ENCODE measurements at places on chromosomes 3 and 15.
A peak's percentile ranks its signal among the peaks of the same experiment; 100 is the strongest.

- no peak overlapping the region for H3K4me3 ChIP-seq
- H3K27ac ChIP-seq, result no peak overlapping the region
- no peaks in the 10 kb centered on the region for H3K4me1 ChIP-seq
- no peaks in the 10 kb centered on the region for H3K36me3 ChIP-seq
- no peaks in the 10 kb centered on the region for H3K27me3 ChIP-seq
These were observed 43.0 kb downstream of the CDAN1 start for GRCh38 chr15:42693942-42694341.

- no peak for DNase-seq
- H3K4me1 ChIP-seq, result no peaks in the 10 kb centered on the region
- H3K27me3 ChIP-seq, result peaks cover 4% of the 10 kb centered on the region
- H3K27ac ChIP-seq, result no peak overlapping the region
- H3K4me3 ChIP-seq, result no peak overlapping the region
- H3K36me3 ChIP-seq, result no peaks in the 10 kb centered on the region
These were observed 2.9 kb downstream of the TIMP4 start for GRCh38 chr3:12155828-12156227.

DNA sequence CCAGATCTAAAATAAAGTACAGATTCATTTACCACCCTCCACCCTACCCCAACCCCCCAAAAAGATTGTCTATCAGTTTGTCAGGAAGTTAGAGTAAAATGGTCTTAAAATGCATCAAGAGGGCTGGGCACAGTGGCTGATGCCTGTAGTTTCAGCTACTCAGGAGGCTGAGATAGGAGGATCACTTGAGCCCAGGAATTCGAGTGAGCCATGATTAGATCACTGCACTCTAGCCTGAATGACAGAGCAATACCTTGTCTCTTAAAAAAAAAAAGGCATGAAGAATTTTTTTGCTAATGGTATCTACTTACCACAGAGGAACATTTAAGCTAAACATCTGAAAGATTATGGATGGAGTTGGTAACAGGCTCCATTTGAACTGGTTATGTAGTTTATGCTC lies 71.0 kb downstream of the RBM6 start:
- H3K4me3 ChIP-seq, result no peak overlapping the region
- no peak for DNase-seq
- H3K27me3 ChIP-seq, result no peaks in the 10 kb centered on the region
- no peak overlapping the region for H3K27ac ChIP-seq
- H3K4me1 ChIP-seq, result no peaks in the 10 kb centered on the region
- peaks cover 26% of the 10 kb centered on the region for H3K36me3 ChIP-seq

DNA sequence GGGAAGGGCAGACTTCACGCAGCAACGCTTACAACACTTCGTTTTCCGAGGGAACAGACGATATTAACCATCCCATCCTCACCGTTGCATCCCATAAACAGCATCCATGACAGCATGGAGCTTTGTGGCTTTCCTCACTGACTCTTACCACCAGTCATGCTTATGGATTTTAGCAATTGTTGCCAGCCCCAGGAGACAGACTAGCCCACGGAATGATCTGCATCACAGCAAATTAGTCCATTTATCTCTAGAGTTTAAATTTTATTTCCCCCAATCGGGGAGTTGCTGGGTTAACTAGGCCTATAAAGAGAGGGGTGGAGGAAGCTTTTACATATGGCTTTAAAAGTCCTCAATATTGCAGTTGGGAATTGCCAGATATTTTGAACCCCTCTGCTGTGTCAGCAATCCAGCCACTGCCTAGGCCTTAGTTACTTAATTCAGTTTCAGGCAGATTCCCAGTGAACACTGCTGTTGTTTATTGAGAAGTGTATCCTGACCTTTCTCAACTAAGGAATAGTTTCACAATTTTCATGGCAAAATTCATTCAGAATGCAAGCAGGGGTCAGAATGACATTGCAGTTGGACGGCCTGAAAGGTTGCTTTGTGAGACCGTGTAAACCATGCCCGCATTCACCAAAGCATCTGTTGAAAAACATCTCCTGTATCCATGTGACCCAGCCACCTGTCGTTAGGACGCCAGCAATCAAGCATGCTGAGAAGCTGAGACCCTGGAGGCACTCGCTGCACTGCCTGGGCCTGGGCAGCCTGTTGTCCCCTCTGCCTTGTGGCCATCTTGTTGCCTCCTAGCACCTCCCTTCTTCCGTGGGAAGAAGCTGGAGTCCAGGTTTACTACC lies 397.4 kb upstream of the TPM1 start:
- no peak overlapping the region for H3K4me3 ChIP-seq
- no peak for DNase-seq
- H3K27me3 ChIP-seq, result no peaks in the 10 kb centered on the region
- H3K27ac ChIP-seq, result no peak overlapping the region
- no peaks in the 10 kb centered on the region for H3K4me1 ChIP-seq

DNA sequence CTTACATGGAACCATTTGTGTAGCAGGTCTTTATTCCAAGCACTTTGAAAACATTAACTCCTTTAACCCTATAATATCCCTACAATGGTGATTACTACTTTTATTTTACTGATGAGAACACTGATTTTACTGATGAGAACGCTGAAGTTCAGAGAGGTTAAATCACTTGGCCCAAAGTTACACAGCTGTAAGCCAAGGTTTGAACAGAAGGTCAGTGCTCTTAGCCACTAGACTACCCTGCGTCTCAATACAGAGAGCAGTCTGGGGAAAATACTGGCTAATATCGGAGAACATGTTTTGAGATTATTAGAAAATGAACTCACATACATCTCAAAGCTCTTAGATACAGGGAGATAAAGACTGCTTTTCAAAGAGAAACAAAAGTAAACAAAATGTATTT lies 827.2 kb downstream of the FHIT start:
- H3K27me3 ChIP-seq, result no peaks in the 10 kb centered on the region
- H3K4me3 ChIP-seq, result no peak overlapping the region
- H3K4me1 ChIP-seq, result no peaks in the 10 kb centered on the region
- H3K36me3 ChIP-seq, result no peaks in the 10 kb centered on the region
- no peak overlapping the region for H3K27ac ChIP-seq

- no peaks in the 10 kb centered on the region for H3K36me3 ChIP-seq
- H3K4me3 ChIP-seq, result no peak overlapping the region
- no peak overlapping the region for H3K27ac ChIP-seq
- H3K4me1 ChIP-seq, result no peaks in the 10 kb centered on the region
- peak; percentile 30 for DNase-seq
These were observed 29.5 kb upstream of the ZNF710 start for GRCh38 chr15:89971592-89971997.

- H3K4me1 ChIP-seq, result no peaks in the 10 kb centered on the region
- no peak overlapping the region for H3K27ac ChIP-seq
- no peak for DNase-seq
- H3K36me3 ChIP-seq, result no peaks in the 10 kb centered on the region
These were observed 84.1 kb downstream of the MEIS2 start for GRCh38 chr15:37016231-37016630.

GRCh38 chr3:165256554-165257065 lies 60.4 kb upstream of the SLITRK3 start:
- no peaks in the 10 kb centered on the region for H3K4me1 ChIP-seq
- DNase-seq, result no peak
- H3K27me3 ChIP-seq, result no peaks in the 10 kb centered on the region
- H3K36me3 ChIP-seq, result no peaks in the 10 kb centered on the region

DNA sequence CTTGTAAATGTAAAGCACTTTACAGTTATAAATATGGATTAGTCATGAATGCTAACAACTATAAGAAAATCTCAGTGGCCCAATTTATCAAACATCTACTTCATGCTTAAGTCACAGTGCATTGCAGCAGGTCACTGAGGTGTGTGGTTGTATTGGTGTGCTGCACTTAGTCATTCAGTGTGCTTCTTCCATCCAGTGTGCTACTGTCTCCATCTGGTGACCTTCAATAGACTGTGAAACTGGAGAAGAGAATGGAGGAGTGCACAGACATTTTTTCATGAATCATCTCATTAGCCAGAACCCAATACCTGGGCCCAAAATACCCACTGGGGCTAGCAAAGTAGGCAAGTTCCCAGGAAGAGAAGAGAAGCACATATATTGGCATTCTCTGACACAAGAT lies 199.6 kb downstream of the SHOX2 start:
- H3K27me3 ChIP-seq, result no peaks in the 10 kb centered on the region
- no peak overlapping the region for H3K27ac ChIP-seq
- H3K4me1 ChIP-seq, result no peaks in the 10 kb centered on the region
- no peak overlapping the region for H3K4me3 ChIP-seq
- no peaks in the 10 kb centered on the region for H3K36me3 ChIP-seq
- DNase-seq, result no peak

DNA sequence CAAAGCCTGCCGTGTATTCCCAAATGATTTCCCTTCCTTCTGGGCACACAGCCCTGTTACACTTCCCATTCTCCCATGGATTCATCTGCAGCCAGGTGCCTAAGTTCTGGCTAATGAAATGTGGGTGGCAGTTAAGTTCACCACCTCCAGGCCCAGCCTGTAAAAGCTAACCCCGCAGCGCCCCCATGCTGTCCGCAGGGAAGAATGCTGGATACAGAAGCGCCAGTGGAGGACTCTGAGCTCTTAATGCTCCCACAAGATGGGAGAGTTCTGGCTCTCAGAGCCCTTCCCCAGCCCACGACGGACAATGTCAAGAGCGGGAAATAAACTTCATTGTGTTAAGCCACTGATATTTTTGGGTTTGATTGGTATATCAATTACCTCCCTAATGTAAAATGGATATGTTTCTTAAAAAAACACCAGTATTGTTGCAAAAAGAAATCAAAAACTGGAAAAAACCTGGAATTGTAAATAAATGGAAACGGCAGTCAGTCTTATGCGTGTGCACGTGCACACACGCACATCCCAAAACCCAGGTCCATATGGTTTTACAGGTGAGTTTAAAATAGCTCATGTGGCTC lies 37.7 kb upstream of the FGD5 start:
- H3K4me1 ChIP-seq, result no peaks in the 10 kb centered on the region
- H3K27me3 ChIP-seq, result no peaks in the 10 kb centered on the region
- no peaks in the 10 kb centered on the region for H3K36me3 ChIP-seq
- H3K27ac ChIP-seq, result no peak overlapping the region
- no peak overlapping the region for H3K4me3 ChIP-seq
- no peak for DNase-seq

DNA sequence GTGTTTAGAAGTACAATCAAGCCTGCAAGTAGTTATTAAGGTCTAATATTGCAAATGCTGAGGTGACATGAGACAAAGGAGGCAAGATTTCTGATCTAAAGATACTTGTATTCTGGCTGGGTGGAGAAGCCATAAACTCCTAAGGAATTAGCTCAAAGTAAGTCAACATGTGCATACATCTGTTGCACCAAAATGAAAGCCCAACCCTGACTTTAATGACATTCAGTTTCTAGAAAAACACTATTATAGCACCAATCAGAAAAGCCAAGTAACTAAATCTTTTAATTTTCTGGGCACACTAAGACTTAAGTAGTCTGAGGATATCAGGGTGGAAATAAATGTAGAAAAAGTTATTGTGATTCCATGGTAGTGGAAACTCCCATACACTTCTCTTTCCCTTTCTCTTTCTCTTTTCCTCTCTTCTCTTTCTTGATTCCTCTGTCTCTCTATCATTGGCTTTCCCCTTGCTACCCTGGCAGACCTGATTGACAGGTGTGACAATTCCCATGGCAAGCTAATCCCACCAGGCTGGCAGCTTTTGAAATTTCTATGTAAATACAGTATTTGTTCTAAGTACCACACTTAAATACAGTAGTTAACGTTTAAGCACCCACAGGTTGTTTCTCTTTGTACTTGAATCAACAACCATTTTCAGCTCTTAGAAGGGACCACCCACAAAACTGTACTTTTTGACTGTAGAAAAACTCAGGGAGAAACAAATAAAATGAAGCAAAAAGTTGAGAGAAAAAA lies 528.4 kb upstream of the SEMA6D start:
- no peaks in the 10 kb centered on the region for H3K36me3 ChIP-seq
- H3K27ac ChIP-seq, result no peak overlapping the region
- no peak overlapping the region for H3K4me3 ChIP-seq
- H3K27me3 ChIP-seq, result peaks cover 11% of the 10 kb centered on the region
- no peak for DNase-seq

GRCh38 chr3:55567615-55568014 lies 80.5 kb upstream of the WNT5A start:
- no peak for DNase-seq
- no peaks in the 10 kb centered on the region for H3K4me1 ChIP-seq
- H3K4me3 ChIP-seq, result no peak overlapping the region
- H3K27me3 ChIP-seq, result no peaks in the 10 kb centered on the region

DNA sequence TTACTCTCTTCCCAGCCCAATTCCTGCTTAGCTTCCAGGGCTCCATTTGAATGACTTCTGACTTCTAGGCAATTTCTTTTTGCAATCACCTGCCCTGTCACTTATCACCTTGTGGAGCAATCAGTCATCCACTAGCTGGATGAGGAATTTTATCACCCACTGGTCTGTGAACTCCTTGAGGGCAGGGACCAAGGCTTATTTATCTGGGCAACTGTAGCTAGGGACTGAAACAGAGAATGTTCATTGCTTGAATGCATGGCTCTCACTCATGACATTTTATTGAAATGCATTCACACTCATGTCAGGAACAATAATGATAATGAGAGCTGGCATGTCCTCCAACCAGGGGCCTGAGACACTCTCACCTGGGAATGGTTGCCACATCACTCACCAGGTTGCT lies 15.5 kb downstream of the TNFAIP8L3 start:
- DNase-seq, result no peak
- H3K27ac ChIP-seq, result no peak overlapping the region
- H3K4me3 ChIP-seq, result no peak overlapping the region
- no peaks in the 10 kb centered on the region for H3K4me1 ChIP-seq

DNA sequence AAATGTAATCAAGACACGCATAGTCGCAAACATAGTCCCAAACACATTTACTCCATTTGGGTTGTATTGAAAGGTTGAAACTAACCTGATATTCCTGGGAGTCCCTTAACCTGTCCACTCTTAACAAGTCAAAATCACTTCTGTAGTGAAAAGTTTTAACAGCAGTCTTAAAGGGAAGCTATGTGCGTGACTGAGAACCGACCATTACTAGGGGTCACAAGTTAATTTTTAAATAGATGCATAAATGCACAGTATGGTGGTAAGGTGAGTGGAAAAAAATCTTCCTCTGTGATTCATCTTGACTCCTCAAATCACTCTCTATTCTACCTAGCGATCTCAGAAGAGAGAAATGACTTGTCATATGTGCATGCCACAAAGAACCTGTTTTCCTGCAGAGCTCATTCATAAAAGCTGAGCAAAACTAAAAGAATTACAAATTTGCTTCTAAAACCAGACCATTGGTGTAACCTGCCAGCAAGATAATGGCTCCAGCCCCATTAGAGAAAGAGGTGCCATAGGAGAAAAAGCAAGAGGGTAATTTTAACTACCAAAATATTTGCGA lies 4.8 kb downstream of the GPR15 start:
- H3K4me3 ChIP-seq, result peak overlapping the region; percentile 16
- no peaks in the 10 kb centered on the region for H3K4me1 ChIP-seq
- DNase-seq, result no peak
- H3K27ac ChIP-seq, result no peak overlapping the region
- no peaks in the 10 kb centered on the region for H3K36me3 ChIP-seq
- H3K27me3 ChIP-seq, result no peaks in the 10 kb centered on the region

- DNase-seq, result no peak
- no peaks in the 10 kb centered on the region for H3K27me3 ChIP-seq
- H3K4me1 ChIP-seq, result peaks cover 6% of the 10 kb centered on the region
- no peaks in the 10 kb centered on the region for H3K36me3 ChIP-seq
These were observed 8.4 kb upstream of the PLA2G4D start for GRCh38 chr15:42102646-42103235.

- H3K4me3 ChIP-seq, result no peak within 1 kb of the TSS
- DNase-seq, result no peak
- H3K4me1 ChIP-seq, result no peaks in the 10 kb centered on the region
- no peak within 1 kb of the TSS for H3K27ac ChIP-seq
- H3K27me3 ChIP-seq, result peaks cover 16% of the 10 kb centered on the region
These were observed at the start of gene ADAMTSL3 for GRCh38 chr15:83653639-83654378. ADAMTSL3 (plus strand) TSS chr15:83654123; CDS start chr15:83655762, 1,639 bp downstream.

GRCh38 chr3:33915796-33916546 lies 117.5 kb downstream of the PDCD6IP start:
- DNase-seq, result peak; percentile 2
- H3K4me3 ChIP-seq, result no peak overlapping the region
- no peak overlapping the region for H3K27ac ChIP-seq
- H3K36me3 ChIP-seq, result no peaks in the 10 kb centered on the region
